T1000 (cell line): ENCODE measurements at places on chromosomes 13 and 19.

DNA sequence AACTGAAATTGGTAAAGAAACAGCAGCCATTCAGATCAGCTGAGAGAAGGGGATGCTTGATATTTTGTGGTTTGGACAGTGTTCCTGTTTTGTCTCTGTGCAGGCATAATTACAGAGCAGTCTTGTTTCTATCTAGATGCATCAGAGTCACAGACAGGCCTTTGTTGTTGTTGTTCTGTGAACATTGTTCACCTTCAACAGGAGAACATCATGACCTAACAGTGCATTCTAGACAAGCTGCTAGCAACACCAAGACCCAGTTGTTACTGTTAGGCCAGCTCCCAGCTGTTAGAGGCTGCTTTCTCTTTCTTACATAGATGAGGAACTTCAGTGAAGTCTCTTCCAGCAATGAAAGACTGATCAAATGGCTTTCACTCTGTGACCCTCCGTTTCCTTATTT is 8.5 kb upstream of the LSR start:
- no peak for DNase-seq

GRCh38 chr19:17623224-17623935 is 64.8 kb downstream of the UNC13A start:
- DNase-seq, result no peak

DNA sequence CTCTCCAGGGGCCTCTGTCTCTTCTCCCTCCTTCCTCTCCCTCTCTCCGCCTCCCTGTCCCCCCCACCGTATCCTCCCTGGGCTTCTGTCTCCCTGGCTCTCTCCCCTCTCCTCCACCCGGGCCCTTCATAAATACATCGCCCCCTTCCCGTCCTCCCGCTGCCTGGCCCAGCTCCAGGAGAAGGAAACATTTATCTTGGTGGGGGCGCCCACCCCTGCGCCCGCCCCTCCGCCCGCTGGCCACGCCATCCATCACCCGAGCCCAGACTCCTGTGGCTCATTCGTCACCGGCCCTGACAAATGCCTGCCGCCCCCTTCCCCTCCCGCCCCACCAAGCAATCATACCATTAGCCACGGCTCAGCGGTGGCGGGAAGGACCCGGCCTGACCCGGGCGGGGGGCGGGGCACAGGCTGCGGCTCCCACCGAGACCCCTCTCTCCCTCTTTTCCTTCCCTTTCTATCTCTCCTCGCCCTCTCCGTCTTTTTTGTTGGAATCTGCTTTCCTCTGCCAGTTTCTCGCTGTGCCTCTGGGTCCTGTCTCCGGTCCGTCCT is 2.6 kb upstream of the MEIS3 start:
- DNase-seq, result no peak

DNA sequence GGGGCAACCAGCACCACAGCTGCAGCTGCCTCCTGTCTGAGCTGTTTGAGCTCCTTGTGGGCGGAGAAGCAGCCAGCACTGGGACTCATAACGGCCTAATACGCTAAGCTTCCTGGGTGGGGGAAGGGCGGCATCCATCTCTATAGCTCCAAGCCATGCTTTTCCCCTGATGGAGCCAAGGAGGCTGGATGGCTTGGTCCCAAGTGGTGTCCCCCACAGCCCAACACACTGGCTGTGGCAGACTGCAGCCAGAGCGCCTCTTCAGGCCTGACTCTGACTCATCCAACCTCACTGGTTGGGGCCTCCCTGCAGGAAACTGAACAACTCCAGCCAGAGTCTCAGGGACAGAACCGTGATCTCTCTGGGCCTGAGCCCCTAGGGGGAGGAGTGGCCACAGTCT is 537.3 kb downstream of the SUCLA2 start:
- DNase-seq, result peak; percentile 34

DNA sequence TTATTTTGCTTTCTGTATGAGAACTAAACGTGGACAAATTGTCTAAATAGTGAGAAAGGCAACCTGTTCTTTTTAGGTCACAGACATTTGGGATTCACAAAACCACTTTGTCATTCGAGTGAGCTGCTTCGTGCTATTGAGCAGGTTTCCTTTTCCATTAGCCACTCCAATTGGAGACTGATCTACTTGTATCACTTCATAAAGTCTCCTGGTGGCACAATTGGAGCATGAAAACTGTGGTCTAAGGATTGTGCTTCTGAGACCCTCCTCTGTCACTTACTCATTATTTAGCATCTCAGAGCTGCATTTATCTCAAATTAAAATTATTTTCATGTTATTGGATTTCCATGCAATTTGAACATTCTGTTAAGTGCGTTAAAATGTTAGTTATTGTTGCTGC is 397.7 kb downstream of the TDRD3 start:
- no peak for DNase-seq

GRCh38 chr19:42060117-42060516 is 9.9 kb downstream of the GRIK5 start:
- no peak for DNase-seq

GRCh38 chr19:33282036-33282671 is 20.2 kb downstream of the CEBPA start:
- DNase-seq, result no peak

DNA sequence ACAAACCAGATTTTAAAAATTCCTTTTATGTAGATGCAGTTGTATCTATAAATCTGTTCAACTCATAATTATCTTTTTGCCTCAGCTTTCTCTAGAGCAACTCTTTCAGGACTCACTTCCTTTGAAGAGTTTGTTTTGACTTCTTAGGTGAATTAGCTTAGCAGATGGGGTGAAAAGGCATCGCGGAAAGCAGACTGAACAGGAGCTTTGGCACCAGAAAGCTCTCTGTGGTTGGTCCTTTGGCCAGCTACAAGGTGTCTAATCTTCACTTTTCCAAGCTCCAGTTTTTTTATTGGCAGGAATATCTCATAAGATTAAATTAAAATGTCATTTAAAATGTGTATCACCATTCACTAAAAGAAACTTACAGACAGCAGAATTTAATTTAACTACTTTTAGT is 60.6 kb upstream of the KLF12 start:
- no peak for DNase-seq

- no peak for DNase-seq
Measured at GRCh38 chr19:19304186-19304965, 15.9 kb downstream of the SUGP1 start.

GRCh38 chr13:97654236-97654635 is 220.3 kb downstream of the RAP2A start:
- no peak for DNase-seq

- DNase-seq, result no peak
Measured at GRCh38 chr13:94559222-94559795, 36.6 kb downstream of the TGDS start.

DNA sequence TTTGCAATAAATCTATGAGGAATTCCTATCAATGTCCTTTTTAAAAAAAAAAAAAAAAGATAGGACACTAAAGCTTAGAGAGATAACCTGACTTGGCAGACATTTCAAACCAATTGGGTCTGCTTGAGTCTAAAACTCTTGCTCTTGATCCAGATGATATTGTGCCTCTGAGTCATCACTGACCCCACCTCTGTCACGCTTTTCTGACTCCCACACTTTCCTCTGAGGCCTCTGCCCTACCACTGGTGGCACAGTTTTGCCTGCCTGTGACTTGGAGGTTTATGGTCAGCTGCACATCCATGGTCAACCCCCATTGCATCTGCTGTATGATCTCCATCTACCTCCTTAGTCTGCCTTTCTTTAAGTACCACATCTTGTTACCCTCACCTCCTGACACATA is 328.7 kb downstream of the SPRY2 start:
- DNase-seq, result no peak

DNA sequence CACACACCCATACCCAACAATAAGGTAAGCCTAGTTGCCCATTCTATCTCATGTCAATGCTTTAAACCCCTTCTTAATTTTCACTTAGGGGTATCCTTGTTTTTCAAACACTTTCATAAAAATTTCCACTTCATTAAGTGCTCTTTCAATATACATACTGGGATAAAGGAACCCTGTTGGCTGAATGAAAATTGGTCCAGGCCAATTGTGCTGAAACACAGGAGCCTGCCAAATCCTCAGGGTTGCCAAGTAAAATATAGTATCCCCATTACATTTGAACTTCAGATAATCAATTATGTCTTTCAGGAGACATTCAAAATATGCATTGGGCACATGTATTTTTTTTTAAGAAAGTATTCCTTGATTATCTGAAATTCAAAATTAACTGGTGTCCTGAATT is 1131.1 kb downstream of the SLITRK1 start:
- no peak for DNase-seq

DNA sequence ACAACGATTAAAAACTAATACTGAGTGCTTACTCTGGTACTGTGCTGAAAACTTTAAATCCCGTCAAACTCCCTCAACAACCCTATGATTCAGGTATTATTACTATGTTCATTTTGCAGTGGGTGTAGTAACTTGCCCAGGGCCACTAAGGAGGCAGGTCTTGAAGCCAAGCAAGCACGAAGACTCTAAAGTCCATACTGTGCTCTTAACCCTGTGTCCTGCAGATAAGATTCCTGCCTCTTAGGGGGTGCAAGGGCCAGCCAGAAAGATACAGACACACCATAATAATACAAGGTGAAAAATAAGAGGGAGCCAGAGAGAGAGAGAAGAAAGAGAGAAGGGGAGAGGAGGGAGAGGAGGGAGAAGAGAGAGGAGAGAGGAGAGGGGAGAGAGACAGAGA is 95.5 kb downstream of the CDADC1 start:
- no peak for DNase-seq

DNA sequence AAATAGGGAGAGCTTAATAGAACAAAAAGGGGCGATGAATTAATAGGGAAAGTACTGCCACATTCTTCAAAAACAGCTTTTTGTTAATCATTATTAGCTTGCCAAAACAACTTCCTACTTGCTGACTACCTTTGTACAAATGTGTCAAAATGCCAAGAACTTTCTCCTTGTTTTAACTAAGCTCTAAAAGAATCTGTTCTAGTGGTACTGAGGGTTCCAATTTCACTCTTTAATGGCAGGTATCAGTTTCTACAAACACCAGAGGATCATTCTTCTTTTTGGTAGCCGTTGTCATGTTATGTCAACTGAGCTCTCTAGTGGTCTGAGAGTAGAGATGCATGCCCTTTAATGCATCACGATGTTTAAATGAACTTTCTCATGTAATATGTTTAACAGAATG is 29.4 kb upstream of the FBXL3 start:
- DNase-seq, result no peak

GRCh38 chr19:39927076-39927475 is 7.4 kb downstream of the FCGBP start:
- DNase-seq, result no peak

- no peak for DNase-seq
Measured at GRCh38 chr13:50948601-50949000, 39.0 kb downstream of the RNASEH2B start.

DNA sequence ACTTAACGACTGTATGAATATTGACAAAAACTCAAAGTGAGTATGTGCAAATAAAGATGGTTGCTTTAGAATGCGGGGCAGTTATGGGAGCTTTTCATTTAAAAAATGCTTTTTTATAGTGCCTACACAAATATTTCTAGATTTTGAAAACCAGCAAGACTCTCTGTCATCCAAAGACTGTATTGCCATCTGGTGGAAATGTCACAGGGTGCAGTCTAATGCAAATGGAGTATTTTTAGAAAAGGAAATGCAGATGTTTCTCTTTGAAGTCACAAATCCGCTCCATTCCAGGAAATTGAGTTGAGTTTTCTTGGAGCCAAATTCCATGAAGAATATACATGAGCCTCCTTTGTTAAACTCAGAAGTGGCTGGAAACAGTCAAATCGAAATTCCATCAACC is 2.3 kb upstream of the C1QTNF9B start:
- DNase-seq, result no peak

GRCh38 chr19:6022570-6023064 is 44.7 kb upstream of the RANBP3 start:
- no peak for DNase-seq

GRCh38 chr19:5865772-5866171 is 4.6 kb downstream of the FUT5 start:
- no peak for DNase-seq

DNA sequence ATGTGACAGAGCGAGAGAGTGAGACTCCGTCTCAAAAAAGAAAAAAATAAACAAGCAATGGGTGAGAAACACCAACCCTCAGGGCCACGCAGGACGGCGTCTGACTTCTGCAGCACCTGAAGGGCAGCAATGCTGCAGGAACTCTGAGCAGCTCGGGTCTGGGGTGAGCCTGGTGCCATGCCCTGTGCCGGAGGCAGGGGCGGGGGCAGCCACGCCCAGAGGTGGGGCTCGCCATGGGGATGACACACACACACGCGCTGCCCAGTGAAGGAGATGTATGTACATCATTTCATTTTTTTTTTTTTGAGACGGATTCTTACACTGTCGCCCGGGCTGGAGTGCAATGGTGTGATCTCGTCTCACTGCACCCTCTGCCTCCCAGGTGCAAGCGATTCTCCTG is 24.3 kb downstream of the GPX4 start:
- no peak for DNase-seq

DNA sequence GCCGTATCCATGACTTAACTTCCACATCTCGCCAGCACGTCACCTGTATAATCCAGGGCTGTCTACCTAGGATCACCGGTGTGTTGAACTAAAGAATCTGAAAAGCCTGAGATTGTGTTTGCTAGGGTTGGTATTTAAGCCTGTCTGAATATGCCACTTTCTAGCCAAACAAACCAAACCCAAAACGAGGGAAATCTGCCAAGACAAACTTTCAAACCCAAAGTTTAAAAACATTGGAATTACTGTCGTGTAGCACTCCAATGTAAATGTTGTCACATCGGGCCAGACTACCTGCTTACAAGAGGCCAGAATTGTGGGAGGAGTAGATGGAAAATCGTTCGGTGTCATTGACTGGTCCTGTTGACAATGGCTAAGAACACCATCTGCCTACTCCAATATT is 747.8 kb downstream of the EFNB2 start:
- no peak for DNase-seq

DNA sequence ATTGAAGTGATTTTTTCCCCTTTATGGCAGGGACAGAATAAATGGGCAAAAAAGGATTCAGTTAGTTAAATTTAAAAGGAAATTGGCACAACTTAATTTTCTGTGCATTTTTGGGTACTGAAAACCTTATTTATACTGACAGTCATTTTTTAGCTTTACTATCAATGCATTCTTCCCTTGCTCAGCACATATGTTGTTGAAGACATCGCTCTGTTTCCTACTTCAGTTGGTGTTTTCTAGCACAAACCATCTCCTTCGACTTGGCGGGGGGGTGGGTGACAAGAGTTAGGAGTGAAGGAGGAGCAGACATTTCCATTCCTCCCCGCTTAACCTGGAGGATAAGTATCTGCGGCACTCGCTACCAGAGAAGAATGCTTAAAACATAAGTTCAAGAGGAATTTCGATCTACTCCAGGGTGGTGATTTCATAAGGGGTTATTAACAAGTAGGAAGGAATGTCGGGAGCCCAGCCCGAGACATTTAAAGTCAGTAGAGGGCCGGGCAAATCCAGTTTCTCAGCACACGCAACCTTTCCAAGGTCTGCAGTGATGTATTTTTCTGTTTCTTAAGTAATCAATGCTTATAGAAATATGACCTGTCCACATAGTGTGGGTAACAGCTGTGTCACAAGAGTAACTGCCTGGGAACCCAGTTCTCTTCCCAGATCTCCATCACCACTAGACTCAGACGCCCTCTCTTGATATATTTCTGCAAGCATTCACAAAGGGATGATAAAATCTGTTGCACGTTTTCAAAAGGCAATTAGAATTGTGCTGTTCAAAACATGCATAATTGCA is 525.8 kb downstream of the MYO16 start:
- DNase-seq, result no peak

- DNase-seq, result no peak
Measured at GRCh38 chr13:81637457-81637856, 1296.5 kb upstream of the SPRY2 start.
